ENCODE measurements at places on chromosomes 6 and 20.

GRCh38 chr20:7703551-7703961, 236.7 kb downstream of the HAO1 start:
- no peak for DNase-seq

DNA sequence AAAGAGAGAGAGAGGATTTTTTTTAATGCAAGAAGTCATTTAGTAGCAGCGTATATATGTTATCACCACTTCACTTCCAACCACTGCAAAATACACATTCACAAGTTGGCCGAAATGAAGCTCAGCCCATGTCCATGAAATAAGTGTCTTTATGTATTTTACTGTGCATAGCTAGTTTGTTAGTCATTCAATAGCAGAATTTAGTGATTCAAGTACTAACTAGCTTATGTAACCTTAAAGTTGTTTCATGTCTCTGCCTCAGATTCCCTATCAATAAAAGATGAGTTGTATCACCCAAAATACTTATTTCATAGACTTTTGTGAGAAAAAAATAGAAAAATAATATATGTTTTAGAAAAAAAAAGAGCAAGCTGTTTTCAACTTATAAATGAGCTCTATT, 153.7 kb upstream of the PRDM1 start:
- no peak for DNase-seq

GRCh38 chr6:54900666-54901065, 54.1 kb downstream of the FAM83B start:
- no peak for DNase-seq

- no peak for DNase-seq
Measured at GRCh38 chr6:34529665-34530327, 26.3 kb downstream of the SPDEF start.

DNA sequence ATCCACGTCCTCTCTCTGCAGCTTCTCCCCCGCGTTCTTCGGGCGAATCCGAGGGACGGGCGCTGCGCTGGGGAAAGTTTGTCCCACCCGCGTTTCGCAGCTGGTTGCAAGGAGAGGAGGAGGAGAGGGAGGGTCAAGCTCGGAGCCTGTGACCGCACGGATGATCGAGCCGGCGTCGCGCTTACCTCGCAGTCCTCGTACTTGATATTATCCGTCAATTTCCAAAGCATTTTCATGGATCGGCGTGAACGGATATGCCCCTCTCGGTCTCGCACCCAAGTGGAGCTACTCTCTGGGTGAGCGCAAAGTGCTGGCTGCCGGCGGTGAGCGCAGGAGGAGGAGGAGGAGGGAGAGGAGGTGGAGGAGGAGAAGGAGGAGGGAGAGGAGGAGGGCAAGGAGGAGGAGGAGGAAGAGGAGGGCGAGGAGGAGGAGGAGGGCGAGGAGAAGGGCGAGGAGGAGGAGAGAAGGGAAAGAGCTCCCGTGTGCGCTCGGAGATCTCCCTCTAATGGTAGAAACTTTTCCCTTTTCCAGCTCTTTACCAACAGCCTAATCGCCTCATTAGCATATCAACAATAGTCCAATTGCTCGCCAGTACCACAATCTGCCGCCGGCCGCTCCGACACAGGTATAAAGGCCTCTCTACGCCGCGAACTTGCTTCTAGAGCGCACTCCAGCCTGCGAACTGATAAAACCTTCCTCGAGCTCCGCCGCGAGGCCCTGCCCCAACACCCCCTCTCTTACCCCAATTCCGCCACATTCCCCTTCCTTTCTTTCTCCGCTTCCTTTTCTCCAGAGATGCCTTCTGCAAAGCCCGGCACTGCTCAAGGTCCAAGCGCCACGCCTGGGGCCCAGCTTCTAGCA, at the start of gene TFAP2A:
TSS of gene TFAP2A (minus strand) at position 319 of the 861 bp plus-strand sequence. CDS start at position 236, 83 bp downstream.
- no peak for DNase-seq

DNA sequence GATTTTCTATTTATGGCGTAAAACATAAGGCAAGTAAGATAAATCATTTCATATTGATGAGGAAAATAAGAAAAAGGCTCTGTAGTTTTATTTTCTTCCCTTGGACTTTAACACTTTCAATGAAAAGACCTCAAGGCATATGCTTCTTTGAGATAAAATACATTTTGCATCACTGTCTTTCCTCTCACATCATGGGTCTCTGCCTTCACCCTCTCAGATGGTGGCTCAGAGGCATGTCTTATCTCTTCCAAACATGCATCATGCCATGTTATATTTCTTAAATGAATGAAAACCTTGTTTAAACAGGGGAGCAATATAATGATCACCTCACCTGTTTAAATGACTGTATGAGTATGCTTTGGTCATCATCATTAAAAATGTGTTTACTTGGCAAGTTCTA, 59.3 kb downstream of the PRL start:
- no peak for DNase-seq

- no peak for DNase-seq
Measured at GRCh38 chr6:9401960-9402359, 966.6 kb upstream of the SLC35B3 start.

DNA sequence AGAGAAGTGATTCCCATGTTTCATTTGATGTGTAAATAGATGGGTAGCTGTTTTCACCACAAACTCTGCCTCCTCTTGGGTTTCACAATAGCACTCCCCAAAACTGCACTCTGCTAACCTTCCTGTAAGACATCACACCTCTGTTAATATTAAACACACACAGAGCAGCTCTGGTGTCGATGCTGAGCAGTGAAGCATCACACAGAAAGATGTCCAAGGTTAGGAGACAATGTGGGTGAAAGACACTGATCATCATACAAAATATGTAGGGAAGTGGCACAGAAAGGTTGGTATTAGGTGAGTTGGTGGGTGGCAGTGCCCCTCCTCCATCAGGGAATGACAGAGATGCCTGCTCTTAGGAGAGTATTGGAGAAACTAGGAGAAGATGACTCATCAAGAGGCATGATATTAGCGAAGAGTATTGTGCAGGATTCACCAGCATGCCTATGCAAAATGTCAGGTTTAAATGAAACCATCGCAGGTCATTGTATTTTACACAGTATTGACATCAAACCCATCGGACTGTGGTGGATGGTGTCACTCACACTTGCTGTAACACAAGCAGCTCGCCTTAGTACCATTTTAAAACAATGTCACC, 199.7 kb downstream of the TBXT start:
- DNase-seq: no peak

- no peak for DNase-seq
Measured at GRCh38 chr20:38132910-38133501, 32.1 kb downstream of the TGM2 start.

DNA sequence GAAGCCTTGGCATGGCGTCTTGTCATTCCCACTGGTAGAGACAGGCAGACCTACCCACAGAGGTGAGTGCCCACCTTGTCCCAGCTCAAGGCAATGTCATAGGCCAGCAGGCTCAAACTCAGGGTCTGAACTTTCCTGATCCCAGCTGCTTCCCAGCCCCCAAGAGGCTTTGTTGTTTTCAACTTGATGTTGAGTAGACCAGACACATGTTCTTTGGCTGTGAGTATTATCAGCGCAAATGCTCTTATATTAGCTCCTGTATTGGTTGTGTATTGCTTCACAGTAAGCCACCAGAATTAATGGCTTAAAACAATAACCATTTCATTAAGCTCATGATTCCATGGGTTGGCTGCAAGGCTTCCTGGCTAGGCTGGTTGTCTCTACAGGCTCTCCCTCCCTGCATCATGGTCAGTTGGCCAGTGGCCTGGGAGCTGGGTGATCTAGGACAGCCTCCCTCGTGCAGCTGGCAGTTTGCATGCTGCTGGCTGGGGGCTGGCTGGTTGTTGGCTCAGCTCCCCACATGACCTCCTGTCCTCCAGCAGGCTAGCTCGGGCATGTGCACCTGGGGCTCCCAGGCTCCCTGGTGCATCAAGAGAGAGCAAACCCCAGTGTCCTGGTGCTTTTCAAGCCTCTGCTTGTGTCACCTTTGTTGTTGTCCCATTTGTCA, 21.6 kb downstream of the TOX2 start:
- DNase-seq: no peak

- DNase-seq: no peak
Measured at GRCh38 chr6:44869321-44869897, 458.7 kb upstream of the RUNX2 start.

DNA sequence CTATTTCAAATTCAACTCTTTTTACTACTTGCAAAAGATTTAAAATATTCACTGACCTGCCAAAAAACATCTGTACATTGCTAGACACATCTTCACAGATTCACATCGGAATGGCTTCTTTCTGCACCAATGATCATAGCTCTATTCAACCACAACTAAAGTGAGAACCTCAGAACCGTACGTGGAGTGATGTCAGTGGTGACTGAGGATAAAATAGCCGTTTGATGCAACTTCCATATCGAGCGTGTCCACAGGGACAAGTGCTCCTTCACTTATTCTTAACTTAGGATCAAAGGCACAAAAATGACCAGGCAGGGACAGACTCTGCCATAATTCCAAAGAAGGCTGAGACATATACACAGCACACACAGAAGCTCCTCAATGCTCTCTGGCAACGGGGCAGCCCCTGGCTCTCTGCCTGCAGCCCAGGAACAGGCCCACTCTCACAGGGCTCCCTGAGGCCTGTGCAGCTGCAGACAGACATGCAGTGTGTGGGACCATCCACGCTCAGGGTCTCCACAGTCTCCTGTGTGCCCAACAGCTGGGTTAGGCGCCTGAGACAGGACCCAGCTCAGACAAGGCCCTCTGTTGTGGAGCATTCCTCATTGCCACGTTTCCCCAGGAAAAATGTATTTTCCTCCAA, 22.8 kb downstream of the FYN start:
- no peak for DNase-seq

DNA sequence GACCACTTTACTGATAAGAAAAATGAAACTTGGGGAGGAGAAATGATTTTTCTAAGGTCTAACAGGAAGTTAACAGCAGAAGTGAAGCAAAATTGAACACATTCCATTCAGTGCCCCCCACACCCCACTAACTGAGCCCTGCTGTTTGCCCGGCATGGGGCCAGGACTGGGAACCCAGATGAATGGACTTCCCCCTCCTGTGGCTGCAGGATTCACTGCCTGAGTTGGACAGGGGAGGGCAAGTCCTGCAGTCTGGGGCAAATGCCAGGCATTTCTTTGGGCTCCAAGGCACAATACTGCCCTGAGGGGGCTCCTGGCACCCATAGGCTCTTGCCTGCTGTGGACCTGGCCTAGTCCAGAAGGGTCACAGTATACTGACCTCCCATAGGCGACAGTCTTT, 28.3 kb downstream of the FYN start:
- DNase-seq: no peak

- DNase-seq: no peak
Measured at GRCh38 chr20:5085380-5085779, 34.4 kb downstream of the PCNA start.

DNA sequence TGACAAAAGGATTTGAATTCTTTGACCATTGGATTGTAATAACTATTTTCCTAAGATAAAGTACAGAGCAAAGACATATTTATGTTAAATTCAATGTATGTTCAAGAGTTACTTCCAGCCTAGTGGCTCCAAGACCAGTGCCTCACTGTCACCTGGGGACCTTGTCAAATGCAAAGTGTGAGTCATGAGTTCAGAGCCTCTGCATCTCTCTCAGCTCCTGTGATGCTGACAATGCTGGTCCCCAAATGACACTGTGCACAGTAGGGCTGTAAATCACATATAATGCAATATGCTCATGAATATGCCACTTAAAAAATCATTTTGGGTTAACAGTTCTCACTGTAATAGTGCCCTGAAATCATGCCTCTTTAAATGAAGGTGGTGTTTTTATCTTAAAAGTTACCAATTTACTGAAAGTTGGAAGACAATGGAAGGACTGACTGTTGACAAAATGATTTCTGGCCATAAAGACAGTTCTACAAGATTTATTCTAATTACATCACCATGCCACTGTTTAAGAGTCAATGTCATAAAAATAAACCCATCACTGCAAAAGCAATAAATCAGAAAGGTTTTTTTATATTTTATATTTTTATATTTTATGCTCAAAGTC, 62.1 kb downstream of the NRSN1 start:
- no peak for DNase-seq

DNA sequence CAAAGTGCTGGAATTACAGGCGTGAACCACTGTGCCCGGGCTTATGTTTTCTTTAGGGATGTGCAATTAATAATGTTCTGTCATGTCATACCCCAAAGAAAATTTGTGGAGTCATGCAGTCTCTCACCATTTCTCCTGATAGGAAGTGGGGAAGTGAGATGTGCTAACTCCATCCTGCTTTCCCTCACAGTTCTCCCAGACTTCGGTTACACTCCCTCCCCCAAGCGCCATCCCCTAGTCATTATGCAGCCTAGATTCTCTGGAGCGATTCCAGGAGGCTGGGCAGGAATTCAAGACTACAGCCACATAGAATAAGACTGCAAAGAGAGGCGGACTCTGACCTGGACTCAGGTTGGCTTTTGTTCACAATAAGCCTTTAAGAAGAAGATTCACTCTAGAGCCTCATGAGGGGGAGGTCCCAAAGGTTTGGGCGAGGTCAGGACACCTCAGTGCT, 271.4 kb downstream of the ALDH8A1 start:
- peak; percentile 53 for DNase-seq

GRCh38 chr6:44084231-44085014, 42.8 kb downstream of the MRPL14 start:
- no peak for DNase-seq

DNA sequence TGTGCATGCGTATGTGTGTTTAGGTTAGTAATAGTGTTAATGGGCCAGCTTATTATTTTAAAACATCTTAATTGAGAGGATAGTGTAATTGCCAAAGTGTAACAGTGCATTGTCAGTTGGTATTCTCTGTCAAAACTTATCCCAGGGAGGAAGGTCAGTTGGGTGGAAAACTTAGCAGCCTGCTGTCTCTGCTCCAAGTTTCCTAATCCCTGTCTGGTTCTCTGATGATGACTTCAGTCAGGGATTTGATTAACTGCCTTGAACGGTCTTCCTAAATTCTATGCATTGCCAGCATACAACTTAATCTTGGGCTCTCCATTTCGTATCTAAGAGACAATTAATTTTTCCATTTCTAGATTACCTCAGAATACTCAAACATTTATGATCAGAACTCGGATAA, 51.1 kb downstream of the L3MBTL3 start:
- DNase-seq: no peak

DNA sequence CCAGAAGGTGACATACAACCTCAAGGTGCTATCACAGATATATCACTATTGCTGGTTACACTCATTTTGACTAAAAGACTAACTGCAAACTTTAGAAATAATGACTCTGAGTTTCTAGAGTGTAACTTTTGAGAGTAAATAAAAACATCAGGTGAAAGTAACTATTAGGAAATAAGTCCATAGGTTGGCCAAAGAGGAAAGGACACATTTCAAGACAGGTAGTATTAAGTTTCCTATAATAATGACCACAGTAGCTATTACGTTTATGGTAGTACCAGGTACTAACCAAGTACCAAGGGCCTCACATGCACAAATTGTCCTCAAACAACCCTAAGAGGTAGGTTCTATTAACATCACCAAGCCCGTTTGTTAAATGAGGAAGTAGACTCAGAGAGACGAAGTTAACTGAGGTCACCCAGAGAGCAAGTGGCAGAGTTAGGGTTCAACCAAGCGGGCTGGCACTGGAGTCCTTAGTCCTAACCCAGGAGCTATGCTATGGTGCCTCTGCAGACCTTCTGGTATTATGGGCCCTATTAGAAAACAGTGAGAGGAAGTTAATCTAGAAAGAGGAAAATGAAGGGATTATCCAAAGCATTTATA, 36.8 kb downstream of the HEBP2 start:
- no peak for DNase-seq

All from left renal cortex interstitium (tissue), 4 donors.